NCI-H1417 treated with DMSO at 0.1 percent for 48 hours (cell line): ENCODE measurements at places on chromosomes 7 and 10.

GRCh38 chr10:6601246-6601805 is 21.2 kb upstream of the PRKCQ start:
- DNase-seq = no peak

DNA sequence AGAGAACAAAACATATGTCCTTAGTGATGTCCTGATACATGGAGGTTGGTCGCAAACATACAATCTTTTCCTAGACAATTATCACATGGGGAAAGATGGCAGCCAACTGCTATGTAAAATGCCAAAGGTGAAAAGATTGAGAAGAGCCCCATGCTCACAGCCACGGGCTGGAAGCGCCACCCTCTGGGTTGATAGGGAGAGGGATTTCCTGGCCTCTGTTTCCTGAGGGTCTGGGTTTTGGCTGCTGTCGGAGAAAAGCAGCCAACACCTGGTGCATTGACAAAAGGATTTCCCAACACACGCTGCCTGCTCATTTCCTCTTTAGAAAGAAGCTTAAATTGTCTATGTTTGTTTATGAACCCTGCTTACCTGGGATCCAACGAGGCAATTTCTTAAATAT is 43.8 kb downstream of the ITIH5 start:
- no peak for DNase-seq

DNA sequence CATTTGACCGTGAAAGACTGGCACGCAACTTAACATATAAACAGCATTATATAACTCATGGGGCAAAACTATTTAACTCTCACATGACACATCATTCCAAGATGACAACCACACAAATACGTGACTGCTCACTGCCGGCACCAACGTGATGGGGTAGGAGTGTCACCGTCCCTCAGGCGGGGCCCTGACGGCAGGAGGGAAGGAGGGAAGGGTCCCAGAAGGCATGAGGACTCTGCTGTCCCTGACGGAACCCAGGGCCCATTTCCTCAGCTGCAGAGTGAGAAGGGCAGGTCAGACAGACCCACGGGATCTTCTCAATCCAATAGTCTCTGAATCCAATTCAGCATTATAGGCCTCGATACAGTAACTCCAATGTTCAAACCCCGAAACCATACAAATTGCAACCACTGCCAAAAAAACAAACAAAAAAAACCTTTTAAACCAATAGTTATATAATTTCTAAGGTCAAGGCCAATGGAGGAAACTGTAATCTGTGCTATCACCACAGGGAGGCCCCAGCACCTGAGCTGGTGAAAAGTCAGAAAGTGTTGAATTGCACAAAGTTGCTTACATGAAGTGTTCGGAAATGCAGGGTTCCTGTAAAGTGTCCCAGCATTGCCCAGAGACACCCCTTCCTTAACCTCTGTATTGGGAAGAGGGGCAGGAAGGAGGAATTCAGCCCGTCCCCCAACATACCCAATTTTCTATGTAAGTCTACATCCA is 137.4 kb downstream of the TNS3 start:
- DNase-seq = no peak

DNA sequence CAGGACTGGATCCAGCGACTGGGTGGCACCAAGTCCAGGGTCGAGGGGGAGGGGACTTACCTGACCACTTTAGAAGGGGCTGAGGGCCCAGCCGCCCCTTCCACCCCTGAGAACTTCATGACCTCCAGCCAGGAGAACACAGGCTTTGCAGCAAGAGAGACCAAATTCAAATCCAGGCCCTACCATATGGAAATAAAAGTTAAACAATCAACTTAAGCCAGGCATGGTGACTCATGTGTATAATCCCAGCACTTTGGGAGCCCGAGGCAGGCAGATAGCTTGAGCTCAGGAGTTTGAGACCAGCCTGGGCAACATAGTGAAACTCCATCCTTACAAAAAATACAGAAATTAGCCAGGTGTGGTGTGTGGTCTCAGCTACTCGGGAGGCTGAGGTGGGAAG is 61.9 kb downstream of the COL13A1 start:
- no peak for DNase-seq

- no peak for DNase-seq
Measured at GRCh38 chr10:123948030-123948823, 56.6 kb upstream of the CPXM2 start.

DNA sequence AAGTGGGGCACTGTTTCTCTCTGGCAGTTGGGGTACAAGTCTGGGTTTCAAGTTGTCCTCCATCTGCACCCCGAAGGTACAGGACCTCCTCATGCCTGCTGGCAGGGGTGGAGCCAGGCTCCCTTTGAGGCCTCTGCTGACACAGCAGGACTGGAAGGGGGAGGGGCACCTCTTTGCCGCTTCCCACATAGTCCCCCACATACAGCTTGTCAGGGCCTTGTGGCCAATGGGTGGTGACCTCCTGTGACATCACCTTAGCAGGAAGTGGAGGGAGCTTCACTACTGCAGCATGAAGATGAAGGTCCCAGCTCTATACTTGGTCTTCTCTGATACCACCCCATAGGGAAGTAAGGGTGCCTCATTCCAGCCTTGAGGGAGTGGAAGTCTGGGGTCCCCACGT is 167.8 kb downstream of the RAMP3 start:
- no peak for DNase-seq

DNA sequence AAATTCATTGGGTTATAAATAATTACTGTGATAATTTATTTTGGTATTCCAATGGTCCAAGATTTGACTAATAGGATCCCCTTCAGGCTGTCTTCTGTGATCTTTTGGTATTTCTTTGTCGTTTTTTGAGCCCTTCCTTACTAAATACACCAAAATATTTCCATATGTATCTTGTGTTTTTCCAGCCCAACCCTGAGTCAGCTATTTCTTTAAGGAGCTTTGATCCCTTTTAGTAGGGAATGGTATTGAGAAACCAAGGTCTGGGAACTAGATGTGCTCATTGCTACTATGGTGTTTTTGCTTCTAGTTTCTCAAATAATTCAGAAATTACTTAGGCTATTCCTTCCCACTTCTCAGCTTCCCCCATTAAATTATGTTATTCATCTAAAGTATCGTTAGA is 15.3 kb downstream of the NHLRC2 start:
- DNase-seq = no peak

GRCh38 chr10:6348096-6348874 is 145.6 kb downstream of the PFKFB3 start:
- DNase-seq = no peak

DNA sequence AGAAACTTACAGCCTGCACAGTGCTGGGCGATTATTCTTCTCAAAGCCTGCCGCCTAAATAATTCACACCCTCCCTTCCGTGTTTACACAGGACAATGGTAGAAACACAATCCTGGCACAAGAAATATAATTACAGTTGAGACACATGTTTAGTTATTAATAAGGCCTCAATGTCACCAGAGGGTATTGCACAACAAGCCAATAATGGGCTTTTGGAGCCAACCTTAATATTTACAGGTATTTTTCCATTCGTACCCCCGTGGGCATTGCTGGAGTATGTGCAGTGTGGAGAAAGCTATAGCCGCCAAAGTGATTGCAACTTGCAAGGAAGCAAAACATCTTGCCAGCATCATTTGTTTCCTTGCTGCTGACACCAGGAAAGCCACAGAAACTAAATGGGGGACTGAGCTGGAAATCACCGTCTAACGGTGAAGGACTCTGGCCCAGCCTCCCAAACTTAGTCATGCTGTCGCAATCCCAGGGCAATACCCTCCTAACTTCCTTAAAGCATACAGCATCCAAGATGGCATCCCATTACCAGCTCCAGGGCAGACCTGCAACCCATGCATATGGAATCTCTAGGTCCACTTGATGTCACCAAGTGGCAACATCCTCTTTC is 8.6 kb downstream of the CALN1 start:
- DNase-seq = no peak

DNA sequence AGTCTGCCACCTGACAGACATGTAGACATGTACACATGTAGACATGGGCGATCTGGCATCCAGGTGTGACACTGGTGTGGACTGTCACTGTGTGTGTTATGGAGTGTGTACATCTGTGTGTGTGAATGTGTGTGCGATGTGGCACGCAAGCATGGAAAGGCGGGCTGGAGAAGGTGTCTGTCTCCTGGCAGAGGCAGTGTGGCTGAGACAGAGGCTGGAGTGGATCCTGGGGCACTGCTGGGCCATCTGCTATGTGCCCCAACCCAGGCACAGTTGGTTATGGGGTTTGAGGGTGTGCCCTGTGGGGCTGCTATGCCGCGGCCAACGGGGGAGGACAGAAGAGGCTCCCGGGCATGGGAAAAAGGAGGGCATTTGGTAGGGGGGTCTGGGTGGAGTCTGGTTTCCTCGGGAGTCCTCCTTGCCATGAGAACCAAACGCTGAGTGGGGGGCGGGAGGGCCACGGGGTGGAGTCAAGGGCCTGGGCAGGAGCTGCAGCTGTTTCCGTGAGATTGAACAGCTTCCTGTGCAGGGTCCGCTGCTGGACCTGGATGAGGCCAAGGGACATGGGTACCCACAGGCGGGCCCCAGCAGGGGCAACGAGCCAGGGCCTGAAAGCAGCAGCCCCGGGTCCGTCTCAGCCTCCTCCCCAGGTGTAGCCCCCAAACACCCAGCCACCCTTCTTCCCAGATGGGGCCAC is 1.3 kb downstream of the ELN start:
- DNase-seq = no peak

GRCh38 chr7:74604326-74605020 is 53.0 kb upstream of the GTF2I start:
- DNase-seq = no peak

DNA sequence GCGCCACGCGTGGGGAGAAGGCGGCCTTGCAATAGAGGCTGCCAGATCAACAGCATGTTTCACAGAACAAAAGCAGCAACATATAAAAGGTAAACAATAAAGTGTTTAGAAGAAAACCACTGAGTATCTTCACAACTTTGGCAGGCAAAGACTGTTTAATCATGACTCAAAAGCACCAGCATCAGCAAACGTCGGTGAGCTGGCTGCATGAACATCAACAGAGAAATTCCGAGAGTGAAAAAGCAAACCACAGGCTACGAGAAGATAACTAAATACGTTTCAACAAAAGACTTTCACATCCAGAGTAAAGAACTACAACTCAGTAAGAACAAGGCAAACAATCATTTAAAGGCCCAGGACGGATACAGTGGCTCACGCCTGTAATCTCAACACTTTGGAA is 172.0 kb downstream of the MAD1L1 start:
- no peak for DNase-seq

DNA sequence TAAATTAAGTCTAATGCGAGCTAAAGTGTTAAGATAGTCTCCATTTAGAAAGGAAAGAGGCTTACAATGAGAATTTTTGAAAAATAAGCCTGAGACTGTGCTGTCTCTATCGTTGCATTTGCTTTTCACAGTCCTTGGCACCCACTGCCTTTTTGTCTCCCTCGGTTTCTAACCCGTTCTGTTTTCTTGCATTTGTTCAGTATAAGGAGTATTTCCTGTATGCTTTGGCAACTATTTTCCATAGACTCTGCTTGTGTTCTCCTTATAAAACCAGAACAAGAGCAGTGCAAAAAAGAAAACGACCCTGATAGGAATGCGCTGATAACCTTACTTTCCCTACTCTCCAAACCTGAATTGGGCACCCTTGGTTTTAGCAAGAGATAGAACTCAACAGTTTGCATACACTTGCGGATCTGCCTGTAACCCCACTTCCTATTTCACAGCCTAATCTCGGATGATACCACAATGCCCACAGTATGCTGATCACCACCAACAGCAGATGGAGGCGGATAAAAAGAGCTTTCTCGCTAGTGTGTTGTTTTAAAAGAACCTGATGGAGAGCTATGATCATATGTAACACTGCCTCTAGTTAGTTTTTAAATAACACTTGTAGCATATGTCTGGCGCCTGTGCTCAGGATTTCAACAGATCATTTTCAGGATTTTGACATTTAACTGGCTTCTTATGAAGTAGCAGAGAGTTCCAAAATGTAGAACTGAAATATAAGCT is 1.6 kb upstream of the ARHGAP12 start:
- DNase-seq = no peak

DNA sequence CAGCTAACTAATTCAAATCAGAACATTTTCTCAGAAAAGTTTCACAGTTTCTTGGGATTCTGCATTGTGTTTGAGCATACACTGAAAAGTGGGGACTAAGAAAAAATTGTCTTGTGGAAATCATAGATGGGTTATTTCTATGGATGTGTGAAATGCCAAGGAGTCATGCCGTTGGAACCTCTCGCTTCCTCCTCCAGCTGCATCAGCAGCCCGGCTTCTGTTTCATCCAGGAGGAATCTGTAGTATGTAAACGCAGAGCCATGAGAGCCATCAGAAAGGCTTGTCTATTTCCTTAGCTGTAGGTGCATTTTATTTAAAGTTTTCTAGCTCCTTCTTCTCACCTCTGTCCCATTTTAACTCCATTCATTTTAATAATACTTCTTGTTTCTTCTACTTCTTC is 1144.1 kb downstream of the GATA3 start:
- no peak for DNase-seq

DNA sequence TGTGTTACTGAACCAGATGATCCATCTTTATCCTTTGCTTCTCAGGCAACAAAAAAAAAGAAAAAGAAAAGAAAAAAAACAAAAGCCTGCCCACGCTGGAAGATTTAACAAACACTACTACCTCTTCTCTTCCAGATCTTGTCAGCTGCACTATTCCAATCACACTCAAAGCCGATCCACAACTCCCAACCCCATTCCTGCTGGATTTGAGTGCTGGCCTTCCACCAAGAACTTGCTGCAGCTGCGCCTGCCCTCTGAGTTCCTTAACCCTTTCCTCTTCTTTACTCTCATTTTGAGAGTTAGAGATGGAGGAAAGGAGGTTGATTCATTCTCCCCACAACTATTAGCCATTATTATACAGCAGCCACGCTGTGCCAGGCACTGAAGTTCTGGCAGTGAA is 16.0 kb upstream of the ITGA8 start:
- DNase-seq = no peak

DNA sequence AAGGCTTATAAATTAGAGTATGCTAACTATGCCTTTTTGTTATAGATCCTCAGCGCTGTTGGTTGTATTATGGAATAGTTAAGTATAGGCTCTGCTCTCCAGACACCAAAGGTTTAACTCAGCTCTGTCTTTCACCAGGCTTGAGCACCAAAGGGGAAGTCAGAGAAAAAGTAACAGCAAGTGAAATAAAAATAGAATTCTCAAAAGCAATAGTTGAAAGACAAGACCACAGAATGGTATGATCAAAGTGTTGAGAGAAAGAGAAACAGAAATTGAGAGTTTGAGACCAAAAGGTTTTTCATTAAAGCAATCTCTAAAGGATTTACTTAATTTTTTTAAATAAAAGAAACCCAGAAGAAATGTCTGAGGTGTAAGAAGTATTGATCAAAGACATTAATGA is 529.8 kb upstream of the C7orf33 start:
- no peak for DNase-seq

GRCh38 chr10:91033324-91033950 is 112.5 kb upstream of the ANKRD1 start:
- no peak for DNase-seq

GRCh38 chr10:103618575-103619423 is 125.3 kb downstream of the NEURL1 start:
- no peak for DNase-seq

- no peak for DNase-seq
Measured at GRCh38 chr7:40726559-40726958, 591.8 kb downstream of the SUGCT start.

GRCh38 chr7:2003931-2004812 is 228.6 kb downstream of the MAD1L1 start:
- DNase-seq = no peak

GRCh38 chr10:109996225-109996624 is 11.6 kb upstream of the ADD3 start:
- no peak for DNase-seq
